ENCODE measurements at places on chromosomes 3 and 15.

DNA sequence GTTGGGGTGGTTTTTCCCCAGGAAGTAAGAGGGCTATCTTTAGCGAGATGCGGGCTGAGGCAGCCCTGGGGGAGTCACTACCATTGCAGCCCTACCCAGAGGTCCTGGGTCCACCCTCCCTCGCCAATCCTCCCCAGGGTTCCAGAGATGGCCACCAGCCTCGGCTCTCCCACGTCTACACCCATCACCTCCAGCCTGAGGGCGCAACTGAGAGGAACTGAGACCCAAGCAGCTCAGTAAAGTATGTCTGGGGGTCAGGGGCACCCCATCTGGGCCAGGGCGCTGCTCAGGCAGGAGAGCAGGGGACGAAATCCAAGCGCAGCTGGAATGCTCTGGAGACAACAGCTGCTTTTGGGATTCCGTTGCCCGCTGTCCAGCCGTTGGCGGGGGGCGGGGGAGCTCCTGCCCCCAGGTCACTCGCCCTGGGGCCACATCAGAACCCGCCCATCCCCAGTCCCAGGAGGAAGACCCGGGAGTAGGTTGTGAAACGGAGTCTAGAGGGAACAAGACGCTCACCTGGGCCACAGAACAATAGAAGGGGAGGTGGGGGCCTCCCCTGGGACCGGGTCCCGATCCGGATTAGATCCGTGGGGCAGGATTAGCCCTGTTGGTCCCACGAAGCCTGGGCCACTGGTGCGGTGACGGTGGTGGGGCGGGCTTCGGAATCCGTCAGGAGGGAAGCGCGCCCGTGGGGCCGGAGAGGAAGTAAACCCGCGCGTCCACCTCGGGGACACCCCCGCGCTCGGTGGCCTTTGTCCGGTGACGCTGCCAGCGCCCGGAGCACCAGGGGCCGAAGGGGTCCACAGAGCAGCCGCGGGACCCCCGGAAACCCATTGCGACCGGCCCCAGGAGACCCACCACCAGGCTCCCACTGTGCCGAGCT is 1.4 kb upstream of the NDUFAF3 start:
- peak; percentile 81 for DNase-seq

DNA sequence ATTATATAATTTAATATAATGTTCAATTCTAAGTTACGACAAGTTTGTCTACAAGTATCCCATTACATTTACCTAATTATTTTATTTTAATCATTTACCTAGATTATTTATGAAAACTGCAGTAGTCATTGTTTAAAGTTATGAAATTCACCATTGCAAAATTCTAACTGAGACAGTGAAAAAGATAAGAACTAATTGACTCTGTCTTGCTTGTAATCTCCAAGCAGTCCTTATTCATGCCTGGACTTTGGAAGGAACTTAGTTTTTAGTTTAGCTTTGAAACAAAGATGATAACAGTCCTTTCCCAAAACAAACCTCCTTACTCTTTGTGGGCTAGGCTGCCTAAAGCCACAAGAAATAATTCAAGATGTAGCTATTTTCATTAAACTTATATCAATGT is 165.0 kb downstream of the SUCNR1 start:
- DNase-seq, result no peak

DNA sequence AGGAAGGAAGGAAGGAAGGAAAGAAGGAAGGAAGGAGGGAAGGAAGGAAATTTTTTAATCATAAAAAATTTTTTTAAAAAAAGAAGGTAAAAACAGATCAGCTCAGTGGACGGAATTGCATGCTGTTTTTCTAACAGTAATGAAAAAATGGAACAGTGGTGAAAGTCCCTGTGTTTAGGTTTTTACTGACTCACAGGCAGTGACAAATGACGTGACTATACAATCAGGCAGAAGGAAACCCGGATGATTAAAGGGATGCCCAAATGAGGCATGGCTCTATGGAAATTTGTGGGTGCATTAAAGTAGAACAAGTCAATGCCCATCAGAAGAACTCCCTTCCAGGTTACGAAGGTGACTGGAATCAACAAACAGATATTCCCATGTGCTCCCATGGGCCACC is 135.0 kb downstream of the IMPG2 start:
- DNase-seq, result no peak

DNA sequence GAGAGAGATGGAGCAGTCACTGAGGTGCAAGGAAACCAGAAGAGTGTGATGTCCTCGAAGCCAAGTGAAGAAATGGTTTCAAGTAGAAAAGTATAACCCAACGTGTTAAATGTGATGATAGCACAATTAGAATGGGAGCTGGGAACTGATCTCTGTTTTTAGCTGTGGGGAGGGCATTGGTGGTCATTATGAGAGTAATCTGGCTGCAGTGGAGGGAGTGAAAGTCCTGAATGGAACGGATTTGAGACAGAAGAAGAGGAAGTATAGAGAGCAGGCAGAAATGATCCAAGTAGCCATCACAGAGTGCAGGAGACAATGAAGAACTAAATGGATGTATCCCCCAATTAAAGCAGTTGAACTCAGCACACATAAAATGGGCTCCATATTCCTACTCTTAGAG is 235.3 kb downstream of the IGSF11 start:
- no peak for DNase-seq

GRCh38 chr3:71754610-71755253 is 1.1 kb downstream of the GPR27 start:
- DNase-seq, result no peak

DNA sequence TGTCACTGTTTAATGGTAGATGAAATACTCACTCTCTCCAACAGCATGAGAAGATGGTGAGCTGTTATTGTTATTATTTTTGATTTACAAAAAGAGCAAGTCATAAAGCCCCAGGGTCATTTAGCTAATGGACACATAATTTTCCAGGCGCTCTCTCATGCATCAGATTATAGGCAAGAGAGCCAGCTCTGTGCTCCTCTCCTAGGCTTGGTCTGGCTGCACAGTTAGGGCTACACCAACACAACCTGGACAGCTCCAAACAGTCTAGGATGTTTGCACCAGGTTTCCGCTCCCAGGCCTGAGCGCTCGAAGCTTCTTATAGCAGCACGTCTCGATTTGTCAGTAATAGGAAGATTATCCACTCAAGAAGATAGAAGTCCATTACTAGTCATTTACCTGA is 123.7 kb downstream of the FAM43A start:
- no peak for DNase-seq

GRCh38 chr15:101371519-101371918 is 76.5 kb upstream of the SNRPA1 start:
- DNase-seq, result no peak
